ENCODE measurements at places on chromosomes 2 and 18.

DNA sequence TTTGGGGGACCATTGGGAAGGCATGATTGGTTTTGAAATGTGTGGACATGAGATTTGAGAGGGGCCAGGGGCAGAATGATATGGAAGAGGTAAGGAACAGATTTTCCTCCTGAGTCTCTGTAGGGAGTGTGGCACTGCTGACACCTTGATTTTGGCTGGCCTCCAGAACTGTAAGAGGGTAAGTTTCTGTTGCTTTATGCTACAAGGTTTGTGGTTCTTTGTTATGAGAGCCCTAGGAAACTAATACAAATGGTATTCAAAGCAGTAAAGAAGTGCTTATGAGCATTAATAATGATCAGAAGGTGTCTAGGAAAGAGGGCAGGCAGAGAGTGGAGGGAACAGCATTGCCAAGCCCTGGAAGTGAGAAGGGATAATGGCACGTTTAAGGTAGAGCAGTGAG lies 574.3 kb upstream of the NXPH2 start:
- DNase-seq, result no peak

DNA sequence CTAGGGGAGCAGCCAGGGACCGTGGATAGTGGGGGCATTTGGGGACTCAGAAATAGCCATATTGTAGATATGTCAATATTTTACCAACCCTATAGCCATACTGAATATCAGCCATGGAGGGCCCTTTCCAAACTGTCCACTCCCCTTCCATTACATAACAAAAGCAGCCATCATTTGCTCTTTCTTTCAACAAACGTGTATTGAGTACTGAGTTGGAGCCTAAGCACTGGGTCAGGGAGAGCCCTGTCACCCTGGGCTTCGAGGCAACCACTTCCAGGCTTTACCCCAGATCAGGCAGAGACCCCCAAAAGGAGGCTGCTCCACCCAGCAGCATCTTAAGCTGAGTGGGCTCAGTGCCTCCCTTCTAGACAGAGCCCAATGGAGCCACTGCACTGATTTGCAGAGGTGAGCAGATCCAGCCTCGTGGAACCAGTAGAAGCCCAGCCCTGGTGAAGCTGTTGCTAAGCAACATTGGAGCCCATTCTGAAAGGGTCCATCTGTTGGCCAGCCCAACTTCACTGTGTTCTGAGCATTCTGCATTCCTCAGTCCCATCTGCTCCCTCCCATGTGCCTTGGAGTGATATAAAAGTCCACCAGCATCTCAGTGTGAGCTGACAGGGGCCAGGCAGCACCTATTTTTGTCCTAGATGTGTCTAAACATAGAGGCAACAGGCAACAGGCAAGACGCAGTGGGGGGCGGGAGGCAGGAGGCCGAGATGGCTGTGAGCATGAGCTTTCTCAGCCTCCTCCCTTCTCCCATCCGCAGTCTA lies 112.1 kb downstream of the PLB1 start:
- DNase-seq, result no peak

GRCh38 chr2:172480301-172481218 lies 53.2 kb downstream of the ITGA6 start:
- no peak for DNase-seq

DNA sequence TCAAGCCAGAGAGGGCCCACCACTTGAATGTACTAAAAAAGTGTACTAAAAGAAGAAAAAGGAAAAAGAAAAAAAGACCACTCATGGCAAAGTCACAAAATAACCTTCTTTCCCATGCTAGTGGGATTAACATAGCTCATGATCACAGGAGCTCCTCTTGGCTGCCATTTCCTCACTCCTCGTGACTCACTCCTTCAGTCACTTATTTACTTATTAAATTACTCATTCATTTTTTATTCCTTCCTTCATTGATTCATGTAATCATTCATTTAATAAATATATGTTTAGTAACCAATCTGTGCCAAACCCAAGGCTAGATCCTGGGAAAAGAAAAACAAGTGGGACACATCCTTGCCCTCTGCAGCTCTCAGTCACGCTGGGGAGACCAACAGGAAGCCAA lies 300.5 kb downstream of the INSIG2 start:
- DNase-seq, result no peak

DNA sequence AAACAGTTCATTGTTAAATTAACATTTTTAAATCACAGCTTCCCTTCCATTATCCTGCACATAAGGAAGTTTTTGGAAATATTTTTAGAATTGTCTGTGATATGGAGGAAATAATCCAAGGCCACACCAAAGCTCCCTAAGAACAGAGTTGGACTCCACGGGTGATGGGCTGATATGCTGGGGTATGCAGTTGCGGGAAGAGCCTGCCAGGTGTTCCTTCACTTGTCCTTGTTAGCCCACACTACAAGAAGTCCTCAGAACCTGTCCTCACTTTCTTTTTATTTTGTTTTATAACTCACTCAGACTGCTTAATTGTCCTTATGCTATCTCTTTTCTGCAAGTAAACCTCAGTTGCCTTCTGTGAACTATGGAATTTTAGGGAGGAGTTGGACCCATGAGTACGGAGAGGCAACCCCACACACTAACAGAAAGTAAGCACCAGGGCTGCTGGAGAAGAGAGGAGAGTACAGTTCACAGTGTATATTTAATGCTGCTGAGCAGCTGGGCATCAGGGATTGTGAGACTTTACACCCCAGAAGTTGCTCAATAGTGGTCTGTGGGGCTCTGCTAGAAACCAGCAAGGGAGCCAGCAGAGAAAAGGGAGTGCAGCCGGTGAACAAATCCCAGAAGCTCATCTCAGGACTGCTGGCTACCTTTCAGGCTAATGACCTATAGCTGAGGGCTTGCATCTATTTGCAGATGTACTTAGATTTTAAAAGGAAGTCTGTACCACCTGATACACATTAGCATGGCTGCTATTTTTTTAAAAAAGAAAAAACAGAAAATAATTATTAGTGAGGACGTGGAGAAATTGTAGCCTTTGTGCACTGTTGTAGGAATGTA lies 280.1 kb upstream of the STON1 start:
- peak; percentile 39 for DNase-seq

GRCh38 chr18:21362831-21363230 lies 120.8 kb downstream of the GREB1L start:
- no peak for DNase-seq

DNA sequence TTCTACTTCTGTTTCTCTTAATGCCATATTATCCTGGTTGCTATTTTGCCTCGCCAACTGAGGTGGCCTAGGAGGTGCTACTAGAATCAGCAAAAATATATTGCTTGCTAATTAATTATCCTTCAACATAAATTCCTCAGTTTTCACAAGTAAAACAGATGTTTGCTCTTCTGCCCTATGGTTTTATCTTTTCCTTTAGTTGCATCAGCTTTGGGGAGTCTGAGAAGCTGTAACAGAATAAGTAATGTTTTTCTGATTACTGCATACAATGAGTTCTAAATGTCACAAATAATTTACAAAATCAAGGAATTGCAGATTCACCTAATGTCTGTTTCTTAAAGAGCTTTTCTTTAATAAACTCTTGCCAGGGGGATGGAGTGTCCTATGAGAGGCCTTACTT lies 36.7 kb downstream of the GULP1 start:
- no peak for DNase-seq

DNA sequence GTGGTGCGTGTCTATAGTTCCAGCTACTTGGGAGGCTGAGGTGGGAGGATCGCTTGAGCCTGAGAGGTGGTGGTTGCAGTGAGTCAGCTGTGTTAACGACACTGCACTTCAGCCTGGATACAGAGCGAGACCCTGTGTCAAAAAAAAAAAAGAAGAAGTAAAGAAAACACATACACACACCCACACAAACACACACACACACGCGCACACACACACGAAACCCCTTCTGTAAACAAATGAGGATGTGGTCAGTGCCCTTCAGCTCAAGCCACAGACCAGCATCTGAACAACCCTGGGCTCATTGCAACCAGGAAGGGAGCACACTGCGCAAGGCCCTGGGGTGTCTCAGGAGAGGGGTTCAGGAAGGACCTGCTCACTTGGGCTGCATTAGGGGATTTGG lies 47.9 kb upstream of the KCNF1 start:
- DNase-seq, result no peak

DNA sequence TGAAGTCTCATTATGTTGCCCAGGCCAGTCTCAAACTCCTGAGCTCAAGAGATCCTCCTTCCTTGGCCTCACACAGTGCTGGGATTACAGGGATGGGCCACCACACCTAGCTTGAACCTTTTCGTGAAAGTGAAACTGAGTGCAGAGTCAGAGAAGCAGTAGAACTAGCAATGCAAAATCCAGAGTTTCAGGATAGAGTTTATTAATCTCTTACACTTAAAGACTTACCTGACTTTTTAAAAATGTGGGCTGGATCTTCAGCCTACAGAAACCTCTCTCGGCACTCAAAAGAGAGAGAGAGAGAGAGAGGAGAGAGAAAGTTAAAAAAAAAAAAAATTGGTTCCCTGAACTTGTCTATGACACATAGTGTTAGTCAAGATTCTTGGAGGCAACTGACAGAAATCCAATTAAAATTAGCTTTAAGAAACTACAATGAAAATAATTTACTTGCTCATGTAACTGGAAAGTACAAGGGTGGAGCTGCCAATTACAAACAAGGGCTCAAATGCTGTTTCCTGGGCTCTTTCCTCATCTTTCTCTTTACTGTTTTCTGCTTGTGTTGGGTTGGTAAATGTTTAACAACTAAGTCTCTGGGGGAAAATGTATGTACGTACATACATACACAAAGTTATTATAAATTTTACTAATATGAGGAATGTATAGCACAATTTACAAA lies 98.1 kb upstream of the CERS6 start:
- DNase-seq, result no peak

GRCh38 chr2:181780047-181780651 lies 99.8 kb upstream of the NEUROD1 start:
- peak; percentile 89 for DNase-seq

GRCh38 chr18:44859751-44860439 lies 179.2 kb downstream of the SETBP1 start:
- DNase-seq, result no peak

DNA sequence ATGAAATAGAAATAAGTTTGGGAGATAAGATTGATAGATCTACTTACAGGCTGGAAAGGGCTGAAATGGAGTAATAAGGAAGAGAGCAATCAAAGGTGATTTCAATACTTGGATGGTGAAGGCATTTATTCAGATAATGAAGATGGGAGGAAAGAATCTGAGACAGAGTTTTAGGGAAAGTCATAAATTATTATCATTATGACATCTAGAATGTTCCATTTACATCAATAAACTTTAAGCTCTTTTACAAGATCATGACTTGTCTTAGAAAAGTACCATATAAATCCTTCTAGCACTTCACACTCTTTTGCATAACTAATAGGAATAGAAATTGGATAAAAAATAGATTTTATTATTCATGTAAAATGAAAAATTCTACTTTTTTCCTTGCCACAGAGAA lies 2.2 kb downstream of the SCN9A start:
- DNase-seq, result no peak

DNA sequence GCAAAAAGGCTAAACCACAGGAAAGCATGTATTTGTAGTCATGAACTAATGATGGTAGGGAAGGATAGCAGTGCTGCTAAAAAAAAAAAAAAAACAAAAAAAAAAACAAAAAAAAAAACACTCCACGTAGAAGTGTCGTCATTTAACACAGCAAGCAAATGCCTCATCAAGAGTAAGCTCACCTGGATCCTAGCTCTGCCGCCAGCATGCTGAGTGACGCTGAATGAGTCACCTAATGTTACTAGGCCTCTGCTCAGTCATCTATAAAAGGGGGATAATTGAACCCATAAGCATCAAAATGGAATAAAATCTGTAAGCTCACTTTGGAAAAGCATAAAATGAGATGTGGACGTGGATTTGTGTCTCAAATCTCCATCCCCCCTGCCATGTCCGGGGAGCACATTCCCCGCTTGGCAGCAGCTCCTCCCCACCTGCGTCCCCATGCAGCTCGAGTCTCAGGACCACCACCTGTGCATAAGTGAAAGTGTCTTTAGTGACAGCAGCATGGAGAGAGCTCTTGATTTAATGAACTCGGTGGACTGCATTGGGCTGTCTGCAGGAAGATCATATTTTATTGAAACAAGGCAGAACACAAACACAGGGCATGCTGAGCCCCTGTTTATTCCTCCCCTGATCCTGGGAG lies 427.5 kb downstream of the LRATD1 start:
- DNase-seq, result no peak

GRCh38 chr2:101710471-101711318 lies 13.2 kb downstream of the MAP4K4 start:
- peak; percentile 45 for DNase-seq

GRCh38 chr2:240209493-240209892 lies 69.0 kb upstream of the OTOS start:
- DNase-seq, result no peak

DNA sequence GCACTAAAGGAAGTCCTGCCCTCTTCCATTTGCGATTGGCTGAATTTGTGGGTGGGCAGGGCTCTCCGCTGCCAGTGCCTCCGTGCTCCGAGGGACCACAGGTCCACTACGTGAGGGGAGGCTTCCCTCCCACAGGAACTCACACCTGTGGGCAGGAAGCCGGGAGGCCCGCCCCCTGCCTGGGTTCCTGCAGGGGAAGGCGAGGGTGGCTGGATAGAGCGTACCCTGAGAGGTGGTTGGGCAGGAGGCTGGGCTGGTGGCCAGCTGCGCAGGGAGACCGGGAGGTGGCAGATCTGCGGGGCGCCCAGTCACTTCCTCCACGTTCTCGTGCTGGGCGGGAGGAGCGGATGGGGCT lies 47.0 kb upstream of the PTH2R start:
- DNase-seq, result no peak

DNA sequence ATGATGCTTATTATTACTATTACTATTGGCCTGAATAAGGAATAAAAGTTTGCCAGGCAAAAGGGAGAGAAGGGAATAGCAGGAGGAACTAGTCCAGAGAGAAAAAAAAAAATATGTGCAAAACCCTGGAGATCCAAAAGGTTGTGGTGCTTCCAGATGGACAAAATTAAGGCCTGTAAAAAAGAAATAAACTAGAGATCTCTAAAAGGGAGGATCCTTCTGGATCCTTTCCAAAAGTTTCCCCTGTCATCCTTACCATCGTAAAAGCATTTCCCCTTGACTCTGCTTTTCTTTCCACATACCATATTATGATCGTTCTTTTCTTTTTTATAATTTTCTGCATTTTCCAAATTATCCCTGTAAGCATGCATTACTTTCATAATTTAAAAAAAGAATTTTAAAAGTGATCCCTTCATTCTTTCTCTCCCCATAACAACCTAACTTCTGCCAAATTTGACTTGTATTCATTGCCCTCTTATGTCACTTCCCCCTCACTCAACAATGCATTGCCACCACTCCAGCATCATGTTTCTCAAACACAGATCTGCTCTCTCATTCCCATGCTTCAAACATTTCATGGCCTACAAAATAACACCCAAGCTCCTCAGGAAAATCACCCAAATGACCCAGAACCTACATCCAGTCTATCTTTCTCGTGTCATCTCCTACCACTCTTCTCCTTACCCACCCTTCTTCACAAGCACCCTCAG lies 40.3 kb downstream of the RBMS1 start:
- DNase-seq, result no peak

DNA sequence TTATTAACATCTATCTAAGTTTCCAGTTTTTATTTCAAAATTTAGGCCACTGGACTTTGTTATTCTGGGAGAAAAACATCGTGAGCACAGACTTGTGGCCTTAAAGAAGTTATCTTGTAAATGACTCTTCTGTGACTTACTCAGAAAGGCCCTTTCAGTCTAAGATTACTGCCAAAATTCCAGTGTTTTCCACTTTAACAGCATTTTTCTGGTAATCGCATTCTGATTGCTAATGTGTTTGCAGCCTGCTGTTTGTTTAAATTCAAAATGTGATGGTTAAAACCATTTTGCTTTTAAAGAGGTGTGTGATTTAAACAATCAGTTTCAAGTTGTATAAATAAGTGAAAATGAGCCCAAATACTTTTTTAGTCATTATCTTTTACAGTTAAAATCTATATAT lies 136.7 kb upstream of the DAPL1 start:
- no peak for DNase-seq
